ENCODE measurements at places on chromosomes 7 and 10.

DNA sequence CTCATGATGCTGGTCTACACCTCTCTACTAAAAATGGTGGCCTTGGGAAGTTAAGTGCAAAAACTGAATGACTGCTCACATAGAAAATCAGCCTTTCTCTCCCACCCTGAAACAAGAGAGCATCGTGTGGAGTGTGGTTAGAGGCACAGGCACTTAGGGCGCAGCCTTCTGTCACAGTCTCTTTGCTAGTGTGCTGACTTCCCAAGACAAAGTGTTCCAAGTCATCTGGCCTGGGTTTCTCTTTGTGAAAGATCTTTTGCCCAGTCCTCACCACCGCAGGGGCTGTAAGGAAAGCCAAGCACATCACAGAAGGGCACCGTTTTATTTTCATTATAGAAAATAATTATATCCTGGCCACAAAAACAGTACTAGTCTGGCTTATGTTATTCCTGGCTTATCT lies 12.5 kb downstream of the STN1 start:
- DNase-seq: no peak

DNA sequence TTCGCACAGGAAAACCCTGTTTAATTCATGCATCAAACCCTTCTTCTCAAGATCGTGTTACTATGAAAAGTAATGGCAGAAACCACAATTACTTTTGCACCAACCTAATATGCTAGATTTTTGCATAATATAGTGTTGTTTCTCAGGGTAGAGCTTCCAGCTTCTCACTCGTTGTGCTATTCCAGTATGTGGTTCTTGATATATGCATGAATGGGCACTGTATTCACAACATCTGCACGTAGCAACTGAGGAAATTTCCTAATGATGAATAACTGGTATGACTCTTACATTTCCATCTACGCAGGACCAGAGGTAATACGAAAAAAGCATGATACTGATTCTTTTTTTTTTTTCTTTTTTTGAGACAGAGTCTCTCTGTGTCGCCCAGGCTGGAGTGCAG lies 326.6 kb upstream of the GALNT17 start:
- no peak for DNase-seq

DNA sequence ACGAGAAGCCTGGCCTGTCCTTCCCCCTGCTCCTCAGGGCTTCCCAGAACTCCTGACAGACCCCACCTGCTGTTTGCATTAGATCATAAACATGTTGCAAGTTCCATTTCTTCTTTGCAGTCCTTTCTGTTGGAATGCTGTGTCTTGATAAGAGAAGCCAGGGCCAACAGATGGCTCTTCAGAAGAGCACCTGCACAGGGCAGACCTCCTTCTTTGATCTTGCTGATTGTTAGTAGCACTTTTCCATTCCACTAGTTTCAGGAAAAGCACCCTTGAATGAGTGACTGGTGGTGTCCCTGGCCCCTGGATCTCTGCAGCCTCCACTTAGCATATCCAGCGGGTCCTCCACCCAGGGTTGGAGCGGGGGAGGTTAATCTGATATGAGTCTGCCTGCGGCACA lies 243.2 kb downstream of the GFRA1 start:
- no peak for DNase-seq

DNA sequence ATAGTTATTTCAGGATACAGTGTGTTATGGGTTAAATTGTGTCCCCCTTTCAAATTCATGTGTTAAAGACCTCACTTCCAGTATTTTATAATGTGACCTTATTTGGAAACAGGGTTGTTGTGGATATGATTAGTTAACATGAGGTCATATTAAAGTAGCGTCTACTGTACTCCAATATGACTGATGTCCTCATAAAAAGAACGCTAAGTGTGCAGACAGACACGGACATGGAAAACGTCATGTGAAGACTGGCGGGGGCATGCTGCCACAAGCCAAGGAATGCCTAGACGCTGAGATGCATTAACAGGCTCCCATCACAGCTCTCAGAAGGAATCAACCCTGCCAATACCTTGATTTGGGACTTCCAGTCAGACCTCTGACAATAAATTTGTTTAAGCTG lies 1.5 kb upstream of the WDR37 start:
- DNase-seq: no peak

DNA sequence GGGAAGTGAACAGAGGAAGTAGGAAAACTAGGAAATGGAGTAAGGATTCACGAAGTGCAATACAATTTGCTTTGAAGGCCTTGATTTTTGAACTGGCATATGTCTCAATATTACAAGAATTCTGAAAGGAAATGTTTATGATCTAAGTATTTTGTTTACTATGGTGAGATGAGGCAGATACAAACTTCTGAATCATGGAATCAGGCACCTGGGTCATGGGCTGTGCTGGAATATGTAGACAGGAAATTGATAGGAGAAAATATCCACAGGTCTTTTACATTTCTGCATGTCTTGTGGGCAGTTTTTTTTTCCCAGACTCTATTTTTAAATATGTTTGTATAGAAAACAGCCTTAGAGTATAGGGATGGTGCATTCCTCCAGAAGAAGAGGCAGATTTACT lies 117.1 kb downstream of the PPP1R3A start:
- no peak for DNase-seq

DNA sequence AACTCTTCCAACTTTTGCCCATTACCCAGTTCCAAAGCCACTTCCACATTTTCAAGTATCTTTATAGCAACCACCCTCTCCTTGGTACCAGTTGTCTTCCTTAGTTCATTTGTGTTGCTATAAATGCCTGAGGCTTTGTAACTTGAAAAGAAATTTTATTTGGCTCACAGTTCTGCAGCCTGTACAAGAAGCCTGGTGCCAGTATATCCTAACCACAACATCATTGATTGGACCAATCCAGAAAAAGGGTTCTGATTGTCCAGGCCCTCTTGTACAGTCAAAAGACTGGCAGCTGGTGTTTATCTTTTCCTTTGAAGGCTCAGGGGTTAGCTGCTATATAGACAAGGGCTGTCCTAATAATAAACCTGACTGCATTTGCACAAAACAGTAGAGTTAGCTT lies 21.1 kb upstream of the ABCC2 start:
- no peak for DNase-seq
